ENCODE measurements at places on chromosomes 1 and 21.

GRCh38 chr1:214445199-214445598 is 106.2 kb downstream of the PTPN14 start:
- peak; percentile 27 for DNase-seq

- peak; percentile 63 for DNase-seq
Observed at GRCh38 chr1:230743899-230744298, 3.3 kb upstream of the CAPN9 start.

GRCh38 chr1:39825432-39825941 is 36.8 kb upstream of the BMP8B start:
- peak; percentile 26 for DNase-seq

- DNase-seq, result peak; percentile 29
Observed at GRCh38 chr21:15301014-15301413, 236.2 kb upstream of the NRIP1 start.

GRCh38 chr1:99869304-99869703 is 19.1 kb downstream of the AGL start:
- no peak for DNase-seq

DNA sequence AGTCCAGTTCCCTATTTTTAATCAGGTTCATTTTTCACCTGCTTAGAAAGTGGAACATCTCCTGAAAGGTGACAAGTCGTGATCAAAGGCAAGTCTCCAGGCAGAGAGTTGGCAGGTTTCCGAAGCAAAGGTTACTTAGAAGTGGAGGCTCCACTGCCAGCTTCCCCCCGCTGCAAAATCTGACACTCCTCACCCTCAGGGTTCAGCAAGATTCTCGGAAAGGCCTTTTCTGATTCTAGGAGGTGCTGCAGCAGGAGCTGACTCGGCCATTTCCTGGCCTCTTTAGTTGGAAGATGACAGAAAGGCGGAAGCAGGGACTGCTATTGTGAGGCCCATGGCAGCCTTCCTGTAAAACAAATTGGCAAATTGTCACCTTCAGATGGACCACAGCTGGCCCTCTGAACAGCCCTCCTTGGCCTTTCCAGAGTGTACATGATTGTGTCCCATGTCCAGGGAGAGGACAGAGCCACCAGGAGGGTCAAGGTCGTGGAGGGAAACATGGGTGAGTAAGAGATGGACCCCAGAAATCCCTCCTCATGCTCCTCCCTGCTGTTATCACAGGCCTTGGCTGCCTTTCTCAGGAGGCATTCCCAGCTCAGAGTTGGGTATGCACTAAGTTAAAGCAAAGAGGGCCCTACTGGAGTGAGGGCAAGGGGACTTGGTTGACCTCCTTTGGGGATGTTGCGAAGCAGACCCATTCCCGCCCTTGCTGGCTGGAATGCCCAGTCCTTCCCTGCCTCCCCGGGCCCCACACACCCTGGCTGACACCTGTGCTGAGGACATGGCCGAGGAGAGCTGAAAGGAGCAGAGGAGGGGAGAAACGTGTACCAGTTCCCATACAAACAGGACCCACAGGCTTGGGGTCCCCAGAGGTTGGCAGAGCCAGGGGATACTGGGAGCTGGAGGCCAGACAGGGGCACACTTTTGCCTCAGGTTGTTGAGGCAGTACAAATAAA is 115.5 kb upstream of the IRF2BP2 start:
- peak; percentile 72 for DNase-seq

DNA sequence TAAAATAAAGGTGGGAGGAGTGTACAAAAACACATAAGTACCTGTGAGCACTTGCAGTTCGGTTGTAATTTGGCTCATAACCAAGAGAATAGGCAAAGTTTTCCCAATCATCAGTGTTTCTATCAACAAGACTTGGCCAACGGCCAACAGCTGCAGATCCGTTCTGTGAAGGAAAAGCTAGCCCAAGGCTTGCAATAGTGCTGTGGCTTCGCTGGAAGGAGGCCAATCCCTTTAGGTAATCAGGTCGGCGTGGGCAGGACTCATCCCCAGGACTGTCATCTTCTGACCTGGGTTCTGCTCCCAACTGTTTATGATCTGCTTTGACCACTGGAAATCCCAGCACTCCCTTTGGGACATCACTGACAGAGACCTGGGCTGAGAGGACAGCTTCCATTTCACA is 107.8 kb downstream of the LYST start:
- peak; percentile 60 for DNase-seq

- no peak for DNase-seq
Observed at GRCh38 chr1:174775621-174776020, 224.1 kb upstream of the CACYBP start.

- DNase-seq, result no peak
Observed at GRCh38 chr1:220872296-220872695, 6.9 kb upstream of the HLX start.

- DNase-seq, result peak; percentile 79
Observed at GRCh38 chr1:245546875-245547274, 392.1 kb downstream of the KIF26B start.

DNA sequence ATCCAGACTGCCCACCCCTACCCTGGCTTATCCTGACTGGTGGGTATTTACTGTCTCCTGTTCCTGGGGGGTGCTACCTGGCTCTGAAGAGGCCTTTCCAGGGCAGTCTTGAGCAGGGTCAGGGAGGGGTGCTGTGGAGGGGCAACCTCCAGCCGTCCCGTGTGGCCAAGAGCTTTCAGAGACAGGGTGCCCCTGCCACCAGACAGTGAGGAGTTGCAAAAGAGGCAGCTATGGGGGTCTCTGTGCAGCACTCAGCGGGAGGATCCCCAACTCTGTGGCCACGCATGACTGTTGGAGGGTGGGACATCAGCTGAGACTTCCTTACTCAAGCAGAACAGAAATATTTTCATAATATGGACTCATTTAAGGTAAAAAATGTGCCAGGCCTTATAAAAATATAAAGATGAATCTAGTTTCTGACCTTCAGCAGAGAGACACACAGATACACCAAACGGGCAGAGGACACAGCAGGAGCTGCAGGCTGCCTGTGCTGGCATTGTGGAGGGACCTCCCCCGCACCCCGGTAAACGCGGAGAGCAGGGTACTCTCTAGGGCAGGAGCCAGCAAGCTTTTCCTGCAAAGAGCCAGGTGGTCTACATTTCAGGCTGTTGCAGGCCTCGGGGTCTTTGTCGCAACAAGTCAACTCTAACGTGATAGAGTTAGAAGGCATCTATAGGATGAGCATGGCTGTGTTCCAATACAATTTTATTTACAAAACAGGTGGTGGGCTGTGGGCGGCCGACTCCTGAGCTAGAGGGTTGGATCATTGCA is 252.6 kb downstream of the RHOU start:
- peak; percentile 40 for DNase-seq

- DNase-seq, result no peak
Observed at GRCh38 chr1:24925082-24925779, 4.8 kb downstream of the RUNX3 start.

GRCh38 chr1:9882296-9882944 is 27.6 kb downstream of the CTNNBIP1 start:
- DNase-seq, result no peak

- peak; percentile 20 for DNase-seq
Observed at GRCh38 chr1:45685308-45686014, 872 bp downstream of the GPBP1L1 start.

DNA sequence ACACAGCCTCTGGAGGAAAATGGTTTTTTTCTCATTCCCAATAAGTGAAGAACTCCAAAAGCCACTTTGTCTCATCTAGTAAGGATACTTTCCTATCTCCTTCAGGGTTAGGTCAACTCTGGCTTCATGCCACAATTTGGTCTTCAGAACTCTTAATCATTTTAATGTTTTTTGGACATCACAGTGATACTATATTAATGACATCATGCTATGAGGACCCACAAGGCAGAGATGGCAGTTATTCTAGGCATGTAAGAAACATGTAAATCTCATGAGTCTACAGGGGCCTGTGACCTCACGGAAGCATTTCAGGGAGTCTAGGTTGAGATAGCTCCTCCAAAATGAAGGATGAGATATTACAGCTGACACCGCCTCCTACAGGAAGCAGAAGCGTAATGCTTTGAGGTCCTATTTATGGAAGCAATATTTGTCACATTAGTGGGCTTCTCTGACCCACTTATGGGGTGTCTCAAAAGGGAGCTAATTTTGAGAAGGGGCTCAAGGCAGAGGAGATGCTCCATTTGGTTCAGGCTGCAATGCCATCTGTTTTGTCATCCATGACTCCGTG is 5.0 kb upstream of the GPR137B start:
- peak; percentile 35 for DNase-seq

GRCh38 chr1:220786337-220787068 is at the start of gene MTARC1:
TSS of gene MTARC1 (plus strand) at chr1:220786913. CDS start at chr1:220786945, 32 bp downstream.
- DNase-seq, result peak; percentile 98

- DNase-seq, result no peak
Observed at GRCh38 chr1:6010554-6010953, 18.3 kb upstream of the NPHP4 start.

GRCh38 chr21:29810871-29811270 is 128.9 kb downstream of the GRIK1 start:
- no peak for DNase-seq

DNA sequence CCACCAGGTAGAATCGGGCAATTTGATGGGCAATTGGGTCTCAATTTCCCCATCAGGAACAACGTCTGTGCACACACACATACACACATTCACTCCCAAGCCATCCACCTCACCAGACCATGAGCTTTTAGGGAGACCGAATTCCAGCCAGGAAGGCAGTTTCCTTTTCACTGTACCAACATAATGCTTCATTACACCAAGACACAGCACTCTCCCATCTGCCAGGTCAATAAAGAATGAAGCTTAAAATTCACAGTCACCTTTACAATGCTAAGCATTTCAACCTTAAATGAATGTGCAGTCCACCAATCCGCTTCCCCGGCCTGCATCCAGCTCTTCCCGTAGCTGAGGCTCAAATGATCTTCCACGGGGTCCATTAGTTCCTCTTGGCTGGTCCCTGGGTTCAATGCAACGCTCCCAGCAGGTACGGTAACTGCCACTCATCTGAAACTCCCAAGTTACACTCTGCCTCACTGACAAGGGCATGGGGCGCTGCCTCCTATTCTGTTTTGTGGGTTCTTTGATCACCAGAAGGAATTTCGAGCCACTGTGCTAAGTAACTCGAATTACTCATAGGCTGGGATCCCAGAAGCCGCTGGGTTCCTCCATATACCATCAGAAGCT is 105.0 kb downstream of the SIM2 start:
- DNase-seq, result no peak

- DNase-seq, result no peak
Observed at GRCh38 chr1:235244974-235245592, 82.9 kb downstream of the ARID4B start.

DNA sequence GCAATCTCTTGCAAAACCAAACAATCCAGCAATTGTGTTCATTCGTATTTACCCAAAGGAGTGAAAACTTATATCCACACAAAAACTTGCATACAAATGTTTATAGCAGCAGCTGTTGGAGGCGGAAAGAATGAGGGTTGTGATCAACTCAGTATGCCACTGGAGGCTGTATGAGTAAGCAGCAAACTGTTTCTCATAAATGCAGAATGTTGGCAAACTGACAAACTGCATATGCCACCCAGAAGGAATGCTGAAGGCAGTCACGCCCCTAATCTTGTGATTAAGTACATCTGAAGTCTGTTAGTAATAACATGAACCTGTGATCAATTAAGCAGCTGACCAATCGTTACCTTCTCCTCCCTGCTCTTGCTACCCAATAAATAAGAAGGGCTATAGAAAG is 60.5 kb upstream of the CR2 start:
- no peak for DNase-seq

DNA sequence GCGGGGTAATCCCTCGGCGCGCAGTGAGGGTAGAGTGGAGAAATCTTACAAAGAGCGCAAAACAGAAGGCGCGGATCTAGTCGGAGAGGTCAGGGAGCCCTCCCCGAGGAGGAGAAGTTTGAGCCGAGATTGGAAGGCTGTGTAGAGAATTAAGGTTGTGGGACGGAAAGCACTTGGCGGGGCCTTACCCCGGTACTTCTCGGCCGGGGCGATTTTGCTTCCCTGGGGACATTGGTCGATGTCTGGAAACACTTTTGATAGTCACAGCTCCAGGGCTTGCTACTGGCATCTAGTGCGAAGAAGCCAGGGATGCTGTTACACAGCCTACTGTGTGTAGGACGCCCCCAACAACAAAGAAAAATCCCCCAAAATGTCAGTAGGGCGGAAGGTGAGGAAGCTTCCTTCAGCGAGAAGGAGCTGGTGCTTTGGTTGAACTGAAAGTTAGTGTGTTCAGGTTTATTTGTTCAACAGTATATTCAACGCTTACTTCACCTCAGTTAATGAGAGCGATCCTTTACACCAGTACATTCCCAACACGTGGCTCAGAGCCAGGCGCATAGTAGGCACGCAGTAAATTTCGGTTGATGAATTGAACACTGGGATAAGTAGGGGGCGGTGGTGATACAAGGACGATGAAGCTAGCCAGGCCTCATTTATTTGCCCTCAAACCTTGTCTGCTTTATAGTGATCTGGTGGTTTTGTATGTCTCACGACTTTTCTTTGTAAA is 807 bp downstream of the CEP85 start:
- peak; percentile 46 for DNase-seq

GRCh38 chr1:210715072-210715471 is 386.4 kb downstream of the HHAT start:
- DNase-seq, result no peak

DNA sequence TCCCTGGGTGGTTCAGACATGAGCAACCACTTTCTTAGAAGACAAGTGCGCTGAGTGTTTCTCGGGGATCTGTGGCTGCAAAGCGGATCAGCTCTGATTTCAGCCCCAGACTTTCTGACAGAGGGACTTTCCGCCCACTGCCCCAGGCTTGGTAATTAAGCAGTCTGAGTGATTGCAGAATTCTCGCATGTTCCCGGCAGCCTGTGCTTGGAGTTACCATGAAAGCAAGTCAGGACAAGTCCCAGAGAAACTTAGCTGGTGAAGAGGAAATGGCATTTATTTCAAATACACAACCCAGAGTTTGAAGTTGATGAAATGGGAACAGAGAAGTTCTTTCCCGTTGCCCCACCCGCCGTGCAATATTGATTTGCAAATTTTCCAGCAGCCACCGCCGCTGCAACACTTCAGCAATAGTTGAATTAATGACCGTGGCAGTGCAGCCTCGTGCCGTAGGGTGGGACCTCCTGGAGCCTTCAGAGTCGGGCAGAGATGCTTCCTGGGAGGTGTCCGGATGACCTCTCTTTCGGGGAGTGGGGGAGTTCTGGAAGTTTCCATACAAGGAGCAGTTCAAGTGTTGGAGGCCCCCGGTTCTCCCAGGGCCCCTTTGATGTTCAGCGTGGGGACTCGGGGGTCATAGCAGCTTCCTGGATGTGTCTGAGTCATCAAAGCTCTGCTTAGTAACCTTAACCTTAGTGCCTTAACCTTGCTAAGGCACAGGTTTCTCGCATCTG is 134.7 kb downstream of the KAZN start:
- peak; percentile 84 for DNase-seq

- no peak for DNase-seq
Observed at GRCh38 chr1:40834968-40835545, 27.1 kb downstream of the CITED4 start.
